ENCODE measurements at places on chromosomes 16 and 17.

DNA sequence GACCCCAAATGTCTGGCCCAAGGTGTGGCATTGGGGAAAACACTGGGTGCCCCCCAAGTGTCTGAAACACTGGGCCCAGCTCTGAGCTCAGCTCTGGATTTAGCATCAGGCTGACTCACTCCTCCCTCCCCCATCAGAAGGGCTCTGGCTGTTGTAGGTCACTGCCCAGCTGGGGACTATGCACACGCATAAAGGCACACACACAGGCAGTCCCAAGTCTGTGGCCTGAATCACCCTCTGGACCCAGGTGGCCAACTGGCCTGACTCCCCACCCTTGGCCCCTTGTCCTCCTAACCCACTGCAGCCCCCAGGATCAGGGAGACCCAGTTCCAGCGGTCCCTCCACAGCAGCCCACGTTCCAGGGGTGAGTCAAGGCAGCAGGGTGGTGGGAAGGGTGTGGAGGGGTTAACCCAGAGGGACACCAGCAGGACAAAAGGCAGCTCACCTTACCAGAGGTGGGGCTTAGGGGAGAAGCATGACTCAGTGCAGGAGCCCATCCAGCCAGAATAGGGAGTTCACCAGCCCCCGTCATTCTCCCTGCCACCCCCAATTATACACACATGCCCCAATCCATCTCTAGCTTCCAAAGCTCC is 47.0 kb downstream of the MYO18A start:
- DNase-seq, result no peak

DNA sequence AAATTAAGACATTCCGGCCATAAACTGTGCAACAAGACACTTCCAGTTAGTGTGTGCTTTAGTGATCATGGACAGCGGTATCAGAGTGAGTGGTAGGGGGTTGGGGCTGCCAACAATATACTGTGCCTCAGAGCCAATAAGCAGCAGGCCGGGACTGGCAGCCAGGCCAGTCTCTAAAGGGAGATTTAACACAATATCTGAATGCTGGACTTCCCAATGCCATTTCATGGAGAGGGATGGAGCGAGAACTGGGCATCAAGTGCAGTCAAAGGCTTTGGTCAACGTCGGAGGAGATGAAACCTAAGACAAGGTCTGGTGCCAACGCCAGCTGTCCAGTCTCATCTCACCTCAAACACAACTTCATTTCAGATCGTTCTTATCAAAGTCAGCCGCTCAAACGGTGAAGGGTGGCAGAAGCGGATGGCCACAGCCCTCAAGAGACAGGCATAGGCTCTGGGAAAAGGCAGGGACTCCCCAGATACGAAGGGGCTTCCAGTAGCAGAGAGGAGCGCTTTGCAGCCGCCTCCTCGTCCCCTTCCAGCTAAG is 935 bp downstream of the USP32 start:
- DNase-seq, result no peak

- DNase-seq, result no peak
These were observed 1.4 kb upstream of the ST6GALNAC1 start for GRCh38 chr17:76644995-76645394.

DNA sequence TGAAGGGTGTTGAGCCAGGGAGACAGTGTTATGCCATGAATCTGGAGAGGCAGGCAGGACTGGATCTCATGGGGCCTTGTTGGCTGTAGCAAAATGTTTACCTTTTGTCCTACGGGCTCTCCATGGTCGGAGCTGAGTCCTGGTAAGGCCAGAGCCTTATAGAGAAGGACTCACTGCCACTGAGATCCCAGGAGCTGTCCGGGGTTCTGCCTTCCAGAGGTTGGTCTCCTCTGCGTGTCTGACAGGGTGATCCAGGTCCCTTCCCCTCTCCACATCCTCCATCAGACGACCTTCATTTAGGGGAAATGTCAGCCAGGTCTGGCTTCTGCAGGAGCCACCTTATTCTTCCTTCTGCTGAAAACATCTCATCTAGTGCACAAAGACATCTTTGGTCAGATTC is 285.2 kb upstream of the N4BP1 start:
- no peak for DNase-seq

DNA sequence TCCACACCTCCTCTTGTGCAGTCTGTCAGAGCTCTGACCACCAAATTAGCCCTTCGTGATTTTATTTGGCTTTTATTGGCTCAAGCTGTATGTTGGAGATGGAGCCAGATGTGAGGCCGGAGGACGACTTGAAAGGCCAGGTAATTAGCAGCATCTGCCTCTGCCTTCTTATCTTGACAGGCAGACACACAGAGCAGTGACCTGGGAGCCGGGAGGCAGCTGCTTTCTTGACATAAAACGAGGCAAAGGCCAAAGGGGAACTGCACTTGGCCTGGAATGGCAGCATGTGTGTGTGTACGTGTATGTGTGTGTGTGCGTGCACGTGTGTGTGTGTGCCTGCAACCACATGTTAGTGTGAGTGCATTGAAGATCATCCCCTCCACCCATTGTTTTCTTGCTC is 56.9 kb upstream of the BRD7 start:
- no peak for DNase-seq

GRCh38 chr16:70402916-70403659 is 35.8 kb downstream of the ST3GAL2 start:
- DNase-seq, result no peak

- no peak for DNase-seq
These were observed 223.3 kb upstream of the SALL1 start for GRCh38 chr16:51374346-51374745.

- DNase-seq, result no peak
These were observed 292.4 kb upstream of the FOXF1 start for GRCh38 chr16:86217891-86218270.

- no peak for DNase-seq
These were observed 4.6 kb upstream of the NACA2 start for GRCh38 chr17:61595418-61596186.

DNA sequence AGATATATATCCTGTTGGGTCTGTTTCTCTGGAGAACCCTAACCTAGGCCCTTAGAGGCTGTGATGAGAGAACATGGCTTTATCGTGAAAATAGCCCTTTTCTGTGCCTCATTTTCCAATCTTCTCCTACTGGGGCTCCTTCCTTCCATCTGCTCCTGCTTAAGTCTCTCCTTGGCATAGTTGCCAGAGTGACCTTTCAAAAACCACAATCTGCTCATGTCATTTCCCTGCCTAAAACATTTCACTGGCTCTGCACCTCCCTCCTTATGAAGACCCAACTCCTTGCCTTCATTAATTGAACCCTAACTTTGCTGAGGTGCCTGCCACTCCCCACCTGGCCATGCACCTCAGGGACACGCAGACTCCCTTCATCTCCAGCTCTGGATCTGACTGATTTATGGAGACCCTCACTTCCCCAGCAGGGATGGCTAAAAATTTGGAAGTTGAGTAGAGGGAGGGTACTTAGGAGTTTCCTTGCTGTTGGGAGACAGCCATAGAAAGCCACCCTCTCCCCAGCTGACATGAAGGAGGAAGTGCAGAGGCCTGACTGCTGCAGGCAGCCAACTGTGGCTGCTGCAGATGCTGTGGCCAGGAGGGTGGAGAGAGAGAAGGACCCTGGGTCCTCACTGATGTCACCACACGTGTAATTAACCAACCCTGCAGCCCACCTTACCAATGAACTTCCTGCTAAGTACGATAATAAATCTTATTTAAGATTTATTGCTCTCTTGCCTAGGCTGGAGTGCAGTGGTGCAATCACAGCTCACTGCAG is 6.3 kb upstream of the GGA2 start:
- DNase-seq, result no peak

DNA sequence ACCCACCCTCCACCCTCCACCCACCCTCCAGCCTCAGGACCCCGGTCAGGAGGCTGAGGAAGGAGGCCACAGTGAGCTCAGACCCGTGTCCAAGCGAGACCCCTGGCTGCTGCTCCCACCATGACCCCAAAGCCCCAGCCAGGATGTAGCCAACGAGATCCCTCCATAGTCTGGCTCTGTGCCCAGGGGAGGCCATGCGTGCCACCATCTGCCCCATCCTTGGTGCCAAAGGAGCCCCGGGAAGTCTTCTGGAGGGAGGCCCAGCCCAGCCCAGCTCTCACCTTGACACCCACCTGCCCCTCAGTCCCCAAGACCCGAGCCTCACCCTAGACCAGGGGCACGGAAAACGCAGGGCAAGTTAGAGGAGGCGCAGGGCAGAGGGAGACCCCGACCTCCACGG is 34.2 kb downstream of the PIEZO1 start:
- no peak for DNase-seq

GRCh38 chr17:2718150-2718938 is 6.8 kb upstream of the CLUH start:
- no peak for DNase-seq

GRCh38 chr16:50997679-50998078 is 153.4 kb downstream of the SALL1 start:
- no peak for DNase-seq

DNA sequence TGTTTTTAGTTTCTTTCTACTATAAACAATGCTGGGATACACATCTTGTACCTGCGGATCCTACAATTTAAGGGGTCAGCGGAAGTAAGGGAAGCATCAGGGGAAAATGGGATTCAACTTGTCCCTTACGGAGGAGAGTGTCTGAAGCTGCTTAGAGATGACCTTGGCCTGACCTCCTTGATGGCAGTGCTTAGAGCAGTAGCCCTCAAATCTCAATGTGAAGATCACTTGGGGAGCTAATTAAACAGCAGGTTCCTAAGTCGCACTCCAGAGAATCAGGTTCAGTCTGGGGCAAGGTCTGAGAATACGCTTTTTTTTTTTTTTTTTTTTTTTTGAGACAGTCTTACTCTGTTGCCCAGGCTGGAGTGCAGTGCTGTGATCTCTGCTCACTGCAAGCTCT is 9.6 kb upstream of the METTL16 start:
- no peak for DNase-seq
